ENCODE measurements at places on chromosomes 16 and 17.

- DNase-seq: no peak
These were observed 27.5 kb downstream of the NLRC5 start for GRCh38 chr16:57016831-57017230.

- no peak for DNase-seq
These were observed 86.5 kb downstream of the SNX29 start for GRCh38 chr16:12063004-12063395.

DNA sequence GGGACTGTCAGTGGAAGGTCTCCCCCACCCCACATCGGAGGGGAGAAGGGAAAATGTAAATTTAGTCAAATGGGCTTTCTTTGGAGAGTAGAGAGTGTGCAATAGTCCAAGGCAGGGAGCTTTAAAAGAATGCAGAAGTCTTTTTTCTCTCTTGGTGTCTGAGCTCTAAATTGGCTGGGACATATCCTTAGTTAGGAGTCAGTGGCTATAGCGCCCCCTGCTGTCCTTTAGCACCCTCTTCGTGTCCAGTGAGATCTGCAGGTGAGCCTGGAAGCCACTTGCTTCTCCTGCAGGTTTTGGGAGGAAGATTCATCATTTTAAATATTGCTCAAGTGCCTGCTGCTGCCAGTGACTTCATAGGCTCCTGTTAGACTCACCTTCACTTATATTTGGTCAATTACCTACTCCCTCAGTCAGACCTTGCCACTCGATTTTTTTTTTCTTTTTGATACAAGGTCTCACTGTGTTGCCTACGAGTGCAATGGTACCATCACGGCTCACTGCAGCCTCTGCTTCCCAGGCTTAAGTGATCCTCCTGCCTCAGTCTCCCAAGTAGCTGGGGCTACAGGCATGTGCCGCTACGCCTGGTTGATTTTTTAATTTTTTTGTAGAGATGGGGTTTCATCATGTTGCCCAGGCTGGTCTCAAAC is 174.8 kb downstream of the PRKCB start:
- peak; percentile 10 for DNase-seq

- no peak for DNase-seq
These were observed 1.2 kb downstream of the ORMDL3 start for GRCh38 chr17:39926135-39926587.

DNA sequence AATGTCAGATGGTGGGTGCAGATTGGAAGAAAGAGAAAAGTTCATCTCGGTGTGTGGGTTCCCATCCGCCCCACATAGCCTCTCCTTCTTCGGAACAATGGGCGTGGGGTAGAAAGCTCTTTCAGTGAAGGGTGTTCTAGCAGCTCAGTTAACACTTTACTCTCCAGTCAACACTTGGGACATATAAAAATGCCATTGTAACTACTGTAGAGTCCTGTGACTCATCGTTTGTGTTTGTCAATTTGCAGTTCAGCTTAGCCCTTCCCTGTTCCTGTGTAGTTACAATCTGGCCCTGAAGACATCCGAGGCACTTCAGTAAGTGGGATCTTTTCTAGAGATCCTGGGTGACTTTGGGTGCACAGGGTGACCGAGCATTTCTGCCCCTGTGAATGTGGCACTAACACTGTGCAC is 11.5 kb upstream of the CLEC18C start:
- DNase-seq: no peak

- no peak for DNase-seq
These were observed 4.7 kb downstream of the CORO7 start for GRCh38 chr16:4411684-4412083.

DNA sequence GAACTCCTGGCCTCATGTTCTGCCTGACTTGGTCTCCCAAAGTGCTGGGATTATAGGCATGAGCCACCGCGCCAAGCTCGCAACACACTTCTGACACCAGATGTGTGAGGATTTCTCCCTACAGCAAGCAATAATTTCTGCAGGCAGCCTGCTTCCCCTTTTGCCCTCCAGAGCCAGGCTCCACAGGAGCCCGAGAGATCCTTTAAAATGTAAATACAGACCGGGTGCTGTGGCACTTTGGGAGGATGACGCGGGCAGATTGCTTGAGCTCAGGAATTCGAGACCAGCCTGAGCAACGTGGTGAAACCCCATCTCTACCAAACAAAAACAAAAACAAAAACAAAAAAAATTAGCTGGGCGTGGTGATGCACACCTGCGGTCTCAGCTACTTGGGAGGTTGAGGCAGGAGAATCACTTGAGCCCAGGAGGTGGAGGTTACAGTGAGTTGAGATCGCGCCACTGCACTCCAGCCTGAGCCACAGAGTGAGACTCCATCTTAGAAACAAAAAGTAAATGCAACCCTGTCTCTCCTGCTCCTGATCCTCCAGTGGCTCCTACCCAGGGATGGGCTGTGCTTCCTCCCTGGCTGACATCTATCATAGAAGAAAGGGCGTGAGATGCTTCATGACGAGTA is 14.7 kb downstream of the C16orf96 start:
- peak; percentile 80 for DNase-seq

GRCh38 chr17:17025621-17026020 is 16.6 kb upstream of the MPRIP start:
- no peak for DNase-seq

DNA sequence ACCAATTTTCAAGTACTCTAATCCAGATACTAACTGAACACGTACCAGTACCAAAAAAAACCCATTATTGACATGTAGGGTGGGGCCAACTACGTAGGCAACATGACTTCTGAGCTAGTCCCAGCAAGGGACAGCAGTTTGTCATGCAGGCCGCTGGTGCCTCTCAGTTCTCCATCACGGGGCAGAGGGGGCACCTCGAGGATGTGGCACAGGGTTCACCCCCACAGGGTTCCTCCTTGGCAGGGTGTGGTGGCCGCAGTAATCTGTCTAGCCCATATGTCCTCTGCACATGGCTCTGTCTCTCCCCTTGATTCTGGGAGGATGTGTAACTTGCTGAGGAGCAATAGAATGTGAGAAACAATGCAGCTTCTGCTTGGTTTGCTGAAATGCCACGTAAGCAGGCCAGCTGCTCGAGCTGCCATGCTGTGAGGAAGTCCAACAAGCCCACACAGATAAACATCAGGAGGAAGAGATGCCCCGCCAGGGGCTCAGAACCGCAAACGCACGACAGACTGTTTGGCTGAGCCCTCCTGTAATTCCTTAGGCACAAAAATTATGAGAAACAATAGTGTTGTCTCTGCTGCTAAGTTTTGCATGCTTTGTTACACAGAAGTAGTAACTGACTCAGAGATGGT is 62.4 kb downstream of the NT5M start:
- DNase-seq: no peak

DNA sequence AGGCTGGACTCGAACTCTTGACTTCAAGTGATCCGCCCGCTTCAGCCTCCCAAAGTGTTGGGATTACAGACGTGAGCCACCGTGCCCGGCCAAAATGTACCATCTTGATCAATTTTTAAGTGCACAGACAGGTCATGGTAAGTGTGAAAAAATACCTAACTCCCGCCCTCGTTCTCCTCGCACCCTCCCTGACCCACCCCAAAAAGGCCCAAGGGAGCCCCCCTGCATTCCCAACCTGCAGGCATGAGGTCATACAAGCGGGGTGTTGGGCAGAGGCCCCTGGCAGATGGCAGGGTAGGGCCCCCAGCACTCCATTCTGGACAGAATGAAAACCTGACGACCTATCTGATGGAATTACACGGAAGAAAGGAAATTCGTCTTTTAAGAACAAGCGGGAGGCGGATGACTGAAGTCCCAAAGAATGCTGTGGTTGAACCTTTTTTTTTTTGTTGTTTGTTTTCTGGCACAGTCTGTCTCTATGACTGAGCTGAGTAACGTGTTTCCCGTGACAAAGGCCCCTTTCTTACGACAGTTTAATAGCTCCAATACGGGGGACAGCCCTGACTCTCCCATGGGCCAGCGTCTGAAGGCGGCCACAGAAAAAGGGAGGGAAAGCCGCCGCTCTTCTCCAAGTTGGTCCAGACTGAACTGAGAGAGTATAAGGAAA is 376.4 kb downstream of the SLC39A11 start:
- no peak for DNase-seq

DNA sequence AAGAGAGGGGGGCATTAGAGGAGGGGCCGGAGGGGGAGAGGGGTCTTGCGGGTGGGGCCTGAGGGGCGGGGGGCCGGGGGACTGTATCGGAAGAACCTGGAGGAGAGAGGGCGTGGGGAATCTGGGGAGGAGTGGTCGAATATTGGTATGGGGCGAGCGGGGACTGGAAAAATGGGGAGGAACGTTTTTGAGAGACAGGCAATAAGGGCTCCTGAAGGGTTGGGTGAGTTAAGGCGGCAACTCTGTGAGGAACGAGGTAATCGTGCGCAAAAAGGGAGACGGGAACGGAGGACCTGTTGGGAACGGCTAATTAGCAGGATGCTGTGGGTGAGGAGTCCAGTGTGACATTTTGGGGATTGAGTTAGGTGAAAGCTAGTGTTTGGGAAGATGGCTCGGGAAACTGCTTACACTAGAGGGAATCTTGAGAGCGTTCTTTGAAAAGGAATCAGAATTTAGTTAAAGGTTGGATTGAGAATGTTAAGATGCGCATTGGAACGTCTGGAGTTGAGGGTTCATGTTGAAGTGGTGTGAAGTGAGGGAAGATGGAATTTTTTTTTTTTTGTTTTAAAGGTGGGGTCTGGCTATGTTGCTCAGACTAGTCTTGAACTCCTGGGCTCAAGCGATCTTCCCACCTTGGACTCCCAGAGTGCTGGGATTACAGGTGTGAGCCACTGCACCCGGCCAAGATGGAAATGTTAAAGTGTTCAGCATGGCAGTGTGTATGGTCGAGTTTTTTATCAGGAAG is 662 bp downstream of the WIPF2 start:
- peak; percentile 29 for DNase-seq

- no peak for DNase-seq
These were observed 1.8 kb downstream of the C16orf54 start for GRCh38 chr16:29743827-29744531.

DNA sequence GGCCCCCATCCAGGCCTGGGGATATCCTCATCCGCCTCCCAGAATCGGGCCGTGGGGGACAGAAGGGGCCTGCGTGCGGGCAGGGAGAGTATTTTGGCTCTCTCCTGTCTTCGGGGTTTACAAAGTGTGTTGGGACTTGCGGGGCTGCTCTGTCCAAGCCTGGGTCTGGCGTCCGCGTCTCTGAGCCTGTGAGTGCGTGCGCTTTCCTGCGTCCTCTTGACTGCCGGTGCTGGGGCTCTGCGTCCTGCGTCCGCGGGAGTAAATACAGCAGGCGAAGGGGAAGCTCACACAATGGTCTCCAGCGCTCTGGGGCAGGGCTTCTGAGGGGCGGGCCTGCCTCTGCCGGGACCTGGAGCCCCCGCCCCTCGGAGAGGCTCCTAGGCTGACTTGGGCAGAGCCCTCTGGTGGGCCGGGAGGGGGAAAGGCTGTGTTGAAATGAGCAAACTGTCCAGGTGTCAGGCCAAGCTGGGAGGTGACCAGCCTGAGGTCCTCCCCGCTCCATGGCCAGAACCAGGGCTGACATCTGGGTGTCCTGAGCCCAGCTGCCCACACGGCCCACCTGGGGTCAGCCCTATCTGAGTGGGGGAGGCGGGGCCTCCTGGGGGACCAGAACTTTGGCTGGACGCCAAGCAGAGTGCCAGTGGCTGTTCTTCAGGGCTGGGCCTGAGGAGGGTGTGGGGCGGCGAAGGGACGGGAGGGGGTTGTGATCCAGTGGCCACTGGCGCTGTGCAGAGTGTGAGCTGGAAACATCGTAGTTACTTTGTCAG is 233.6 kb downstream of the SEC14L1 start:
- DNase-seq: peak; percentile 59

DNA sequence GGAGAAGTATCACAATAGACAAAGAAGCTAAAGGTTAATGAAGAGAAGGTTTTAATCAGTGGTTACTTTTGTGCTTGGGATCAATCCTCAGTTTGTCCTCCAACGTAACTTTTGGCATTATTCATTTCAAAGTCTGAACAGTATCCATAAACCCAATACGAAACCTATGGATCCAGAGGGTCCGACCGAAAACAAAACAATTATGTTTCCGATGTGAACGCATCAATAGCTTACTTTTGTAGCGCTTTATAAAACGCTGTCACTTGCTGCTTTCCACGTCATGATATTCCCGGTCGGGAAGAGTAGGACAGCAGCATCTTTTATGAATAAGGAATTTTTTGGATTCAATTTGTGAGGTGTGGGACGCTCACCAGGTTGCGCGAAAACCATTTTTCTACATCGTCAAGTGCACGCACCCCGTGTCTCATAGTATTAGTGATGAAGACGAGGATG is 383.8 kb downstream of the ZFHX3 start:
- no peak for DNase-seq

Data from H1 (cell line).